ENCODE measurements at places on chromosomes 2 and 18.

DNA sequence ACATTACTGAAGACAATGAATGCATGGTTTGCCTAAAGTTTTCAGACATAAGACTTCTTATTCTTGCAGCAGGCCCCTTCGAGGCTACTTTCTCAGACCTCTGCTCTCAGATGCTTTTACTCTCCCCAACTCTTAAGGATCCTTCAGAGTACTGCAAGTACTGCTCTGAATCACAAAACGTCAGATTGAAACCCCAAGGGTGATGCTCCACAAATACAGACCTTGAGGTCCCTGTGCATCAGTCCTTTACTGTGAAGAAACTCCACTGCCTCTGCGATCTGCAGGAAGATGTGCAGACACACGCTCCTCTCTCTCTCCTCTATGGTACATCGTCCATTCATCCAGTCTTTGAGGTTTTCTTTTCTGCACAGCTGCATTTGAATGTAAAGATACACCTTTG, 52.8 kb downstream of the EIF2AK3 start:
- no peak for DNase-seq

DNA sequence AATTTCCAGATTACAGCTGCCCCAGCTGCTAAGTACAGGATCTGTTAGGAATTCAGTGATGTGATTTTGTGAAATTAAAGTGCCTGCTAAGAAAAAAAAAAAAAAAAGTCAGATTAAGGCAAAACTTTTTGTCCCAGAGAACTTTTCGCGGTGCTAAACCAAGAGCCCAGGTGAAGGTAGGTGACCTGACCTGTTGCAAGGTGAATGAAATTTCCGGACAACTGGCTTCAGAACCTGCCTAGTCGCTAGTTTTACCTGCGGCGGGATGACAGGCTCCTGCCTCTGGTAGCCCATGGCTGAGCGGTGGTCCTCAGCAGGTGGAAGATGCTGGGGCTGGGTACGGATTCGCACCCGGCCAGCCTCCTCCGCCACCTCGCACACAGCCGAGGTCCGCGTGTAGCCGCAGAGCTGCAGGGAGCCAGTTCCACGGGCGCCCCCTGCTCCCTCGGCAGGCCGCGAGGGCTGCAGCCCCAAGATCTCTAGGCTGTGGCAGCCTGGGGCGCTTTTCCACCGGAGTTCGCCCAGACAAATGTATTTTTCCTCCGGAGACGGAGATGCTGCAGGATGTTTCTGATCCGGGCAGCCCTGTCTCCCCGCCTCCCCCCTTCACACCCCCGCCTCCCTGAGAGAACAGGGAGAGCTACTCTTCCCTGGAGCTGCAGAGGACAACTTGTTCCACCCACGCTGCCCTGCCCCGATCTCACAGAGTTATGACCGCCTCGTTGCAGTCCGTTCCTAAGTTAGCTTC, at the start of gene SLC38A11:
Gene SLC38A11, minus strand, starts transcription at position 572 of the 748 bp plus-strand sequence. Its CDS starts 278 bp downstream, at position 294.
- no peak for DNase-seq

DNA sequence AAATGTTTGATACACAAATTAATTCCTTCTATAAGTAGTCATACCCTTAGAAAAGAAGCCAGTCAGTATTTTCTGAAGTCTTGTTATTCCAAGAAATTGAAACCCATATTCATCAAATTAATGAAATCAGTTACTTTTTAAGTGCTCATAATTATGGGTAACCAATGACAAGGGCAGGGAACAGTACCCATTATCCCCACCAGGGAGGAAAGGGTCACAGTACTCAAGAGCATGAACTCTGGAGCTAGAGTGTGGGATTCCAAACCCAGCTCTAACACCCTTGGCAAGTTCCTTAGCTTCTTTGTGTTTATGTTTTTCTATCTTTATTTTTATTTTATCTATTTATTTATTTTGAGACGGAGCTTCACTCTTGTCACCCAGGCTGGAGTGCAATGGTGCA, 68.4 kb downstream of the CCDC148 start:
- no peak for DNase-seq

- DNase-seq: no peak
Observed at GRCh38 chr18:57744211-57744694, 58.9 kb downstream of the ATP8B1 start.

DNA sequence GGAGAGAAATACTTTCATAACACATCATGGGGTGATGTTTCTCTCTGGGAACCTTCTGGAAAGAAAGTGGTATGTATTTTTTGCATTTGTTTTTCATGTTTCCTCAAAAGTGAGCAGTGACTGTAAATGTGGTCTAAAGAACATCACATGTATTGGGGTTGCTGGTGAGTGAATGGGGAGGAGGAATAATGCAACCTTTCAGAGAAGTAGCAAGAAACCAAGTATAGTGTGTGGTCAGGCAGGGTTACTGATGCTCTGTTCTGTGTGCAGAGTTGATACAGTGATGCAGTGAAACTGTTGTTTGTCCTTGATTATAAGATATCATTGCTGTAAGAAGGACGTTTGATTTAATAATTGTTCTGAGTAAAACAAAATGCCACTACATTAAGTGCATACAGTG, 24.1 kb downstream of the ADNP2 start:
- no peak for DNase-seq

GRCh38 chr2:160941290-160941846, 218.9 kb upstream of the TANK start:
- no peak for DNase-seq

GRCh38 chr2:55302241-55302640, 33.2 kb upstream of the MTIF2 start:
- DNase-seq: no peak

GRCh38 chr2:71583876-71584275, 130.5 kb downstream of the DYSF start:
- no peak for DNase-seq

DNA sequence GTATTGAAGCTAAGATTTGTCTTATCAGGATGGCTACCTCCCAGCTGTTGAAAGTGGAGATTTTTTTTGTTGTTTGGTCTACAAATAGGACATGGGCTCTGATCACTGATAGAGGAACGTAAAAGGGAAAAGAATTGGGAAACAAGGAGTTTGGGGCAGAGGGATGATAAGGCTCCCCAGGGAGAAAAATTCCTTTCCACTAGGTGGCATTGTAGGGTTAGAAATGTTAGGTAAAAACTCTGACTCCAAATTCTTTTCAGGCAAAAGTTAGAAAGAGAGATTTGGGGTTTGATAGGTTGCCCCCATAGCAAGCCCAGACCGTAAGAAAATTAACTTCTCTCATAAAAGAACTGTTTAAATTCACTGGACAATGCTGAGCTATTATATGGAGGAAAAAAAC, 19.8 kb downstream of the CMPK2 start:
- DNase-seq: no peak

GRCh38 chr18:49648811-49649210, 87.0 kb downstream of the LIPG start:
- DNase-seq: no peak

- peak; percentile 55 for DNase-seq
Observed at GRCh38 chr2:215435870-215436704, at the start of gene FN1. TSS of gene FN1 (minus strand) at chr2:215436068. CDS start at chr2:215435802, 266 bp downstream.

- no peak for DNase-seq
Observed at GRCh38 chr2:160091381-160091780, 29.0 kb upstream of the PLA2R1 start.

DNA sequence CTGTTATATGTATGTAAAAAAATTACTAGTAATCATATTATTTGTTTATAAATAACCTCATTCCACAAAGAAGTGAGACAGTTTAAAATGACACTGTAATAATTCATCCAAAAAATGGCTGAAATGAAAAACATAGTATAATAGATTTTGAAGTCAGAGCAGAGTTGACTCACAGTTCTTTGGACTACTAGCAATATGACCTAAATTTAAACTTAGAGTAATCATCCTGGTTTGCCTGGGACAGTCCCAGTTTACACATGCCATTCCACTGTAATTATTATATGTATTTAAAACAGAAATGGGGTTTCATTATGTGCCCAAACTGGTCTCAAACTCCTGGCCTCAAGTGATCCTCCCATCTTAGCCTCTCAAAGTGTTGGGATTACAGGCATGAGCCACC, 48.3 kb downstream of the CCDC88A start:
- DNase-seq: no peak

DNA sequence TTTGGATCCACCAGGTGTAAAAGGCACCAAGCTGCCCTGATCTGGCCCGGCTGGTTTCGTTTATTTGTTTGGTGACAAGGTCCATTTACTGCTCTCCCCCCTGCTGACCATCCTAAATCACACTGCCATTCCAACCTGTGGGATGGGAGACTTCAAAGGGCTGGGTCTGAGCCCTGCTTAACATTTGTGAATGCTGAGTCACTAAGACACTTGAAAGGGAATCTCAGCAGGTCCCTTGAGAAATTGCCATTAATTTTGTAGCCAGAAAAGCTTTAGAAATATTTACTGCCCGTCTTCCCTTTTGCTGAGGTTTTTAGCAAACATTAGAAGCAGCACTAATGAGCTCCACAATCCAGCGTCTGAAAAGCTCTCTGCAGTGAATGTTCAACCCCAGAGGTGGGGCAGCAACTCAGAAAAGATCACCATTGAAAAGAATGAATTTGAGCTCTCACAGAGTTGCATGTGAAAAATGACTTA, 133.8 kb downstream of the ARL4C start:
- DNase-seq: no peak

DNA sequence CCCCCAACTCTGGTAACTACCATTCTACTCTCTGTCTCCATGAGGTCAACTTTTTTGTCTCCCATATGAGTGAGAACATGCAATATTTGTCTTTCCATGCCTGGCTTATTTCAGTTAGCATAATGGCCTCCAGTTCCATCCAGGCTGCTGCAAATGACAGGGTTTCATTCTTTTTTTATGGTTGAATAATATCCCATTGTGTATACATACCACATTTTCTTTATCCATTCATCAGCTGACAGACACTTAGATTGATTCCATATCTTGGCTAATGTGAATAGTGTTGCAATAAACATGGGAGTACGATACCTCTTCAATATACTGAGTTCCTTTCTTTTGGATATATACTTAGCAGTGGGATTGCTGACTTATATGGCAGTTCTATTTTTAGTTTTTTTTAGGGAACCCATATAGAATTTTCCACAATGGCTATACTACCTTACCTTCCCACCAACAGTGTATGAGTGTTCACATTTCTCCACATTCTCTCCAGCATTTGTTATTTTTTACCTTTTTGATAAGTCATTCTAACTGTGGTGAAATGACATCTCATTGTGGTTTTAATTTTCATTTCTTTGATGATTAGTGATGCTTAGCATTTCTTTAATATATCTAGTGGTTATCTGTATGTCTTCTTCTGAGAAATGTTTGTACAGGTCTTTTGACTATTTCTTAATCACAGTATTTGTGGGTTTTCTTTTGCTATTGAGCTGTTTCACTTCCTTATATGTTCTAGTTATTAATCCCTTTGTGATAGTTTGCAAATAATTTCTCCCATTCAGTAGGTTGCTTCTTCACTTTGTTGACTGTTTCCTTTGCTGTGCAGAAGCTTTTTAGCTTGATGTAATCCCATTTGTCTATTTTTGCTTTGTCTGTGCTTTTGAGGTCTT, 112.2 kb downstream of the SRBD1 start:
- no peak for DNase-seq

Measured in CD4-positive, alpha-beta T cell treated with Interleukin-10 for 1 hour (primary cell).